ENCODE measurements at places on chromosomes 16 and 17.

DNA sequence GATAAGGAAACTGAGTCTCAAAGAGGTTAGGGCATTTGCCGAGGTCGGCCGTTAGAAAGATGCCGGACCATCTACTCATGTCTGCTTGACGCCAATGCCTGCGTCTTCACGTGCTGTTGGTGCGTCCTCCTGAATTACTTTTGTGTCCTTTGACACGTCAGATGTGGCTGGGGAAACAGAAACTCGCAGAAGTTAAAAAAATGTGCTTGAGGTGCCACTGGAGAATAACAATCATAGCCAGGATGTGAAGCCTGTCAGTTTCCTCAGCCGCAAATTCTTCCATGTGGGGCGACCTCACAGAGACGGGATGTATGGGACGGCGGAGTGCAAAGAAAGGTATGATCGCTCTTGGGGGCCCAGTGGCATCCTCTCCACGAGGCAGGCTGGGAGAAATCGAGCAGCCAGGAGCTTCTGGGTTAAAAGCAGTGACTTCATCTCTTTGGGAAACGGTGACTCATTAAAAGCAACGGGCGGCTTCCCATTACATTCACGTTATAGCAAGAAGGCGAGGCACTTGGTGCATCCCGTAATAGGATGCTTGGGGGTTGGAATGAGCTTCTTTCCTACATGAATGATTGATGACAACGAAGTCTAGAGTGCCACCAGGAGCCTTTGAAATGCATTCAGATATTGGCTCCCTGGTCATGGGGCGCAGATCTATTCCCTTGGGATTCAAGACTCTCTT, 67.8 kb downstream of the BMERB1 start:
- DNase-seq: no peak

DNA sequence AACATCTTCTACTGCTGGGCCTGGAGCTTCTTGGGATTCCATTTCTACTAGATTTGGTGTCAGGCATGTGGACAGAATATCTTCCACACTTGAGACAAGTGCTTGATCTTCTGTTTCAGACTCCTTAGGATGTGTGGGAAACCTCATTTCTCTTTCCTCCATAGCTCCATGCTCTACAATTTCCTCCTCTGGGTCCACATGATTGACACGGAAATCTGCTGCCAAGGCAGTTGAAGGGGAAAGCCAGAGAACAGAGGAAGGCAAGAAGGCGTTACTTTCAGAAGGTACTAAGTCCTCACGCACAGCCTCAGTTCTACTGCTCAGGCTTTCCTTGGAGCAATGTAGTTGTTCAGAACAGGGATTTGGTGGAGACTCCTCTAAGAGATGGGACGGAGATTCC, 6.6 kb downstream of the SPAG5 start:
- DNase-seq: no peak

DNA sequence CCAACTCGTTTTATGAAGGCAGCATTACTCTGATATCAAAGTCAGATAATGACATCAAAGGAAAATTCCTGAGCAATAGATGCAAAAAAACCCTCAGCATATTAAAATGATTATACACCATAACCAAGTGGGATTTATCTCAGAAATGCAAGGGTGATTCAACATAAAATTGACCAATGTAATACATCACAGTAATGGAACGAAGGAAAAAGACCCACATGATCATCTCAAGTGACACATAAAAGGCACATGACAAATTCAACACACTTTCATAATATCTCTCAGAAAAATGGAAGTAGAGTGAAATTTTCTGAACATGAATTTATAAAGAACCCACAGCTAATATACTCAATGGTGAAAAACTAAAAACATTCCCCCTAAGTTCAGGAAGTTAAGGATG, 118.8 kb downstream of the ITFG1 start:
- DNase-seq: no peak

DNA sequence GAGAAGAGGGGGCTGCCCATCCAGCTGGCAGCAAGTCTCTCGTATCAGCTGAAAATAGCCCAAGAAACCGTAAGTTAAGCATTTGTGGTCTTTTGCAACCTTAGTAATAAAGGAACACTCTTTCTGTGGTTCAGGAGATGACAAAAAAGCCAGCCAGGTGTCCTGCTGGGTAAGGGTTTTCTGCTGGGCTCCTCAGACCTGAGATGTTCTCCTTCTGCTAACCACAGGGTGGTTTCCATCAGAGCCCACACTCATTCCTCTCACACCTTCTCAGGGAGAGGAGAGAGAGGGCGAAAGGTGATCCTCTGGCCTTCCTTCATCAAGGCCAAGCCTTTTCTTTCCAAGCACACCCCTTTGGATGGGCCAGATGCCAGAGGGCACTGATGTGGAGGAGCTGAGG, 70.7 kb downstream of the TEX14 start:
- DNase-seq: no peak

GRCh38 chr17:9389111-9389527, 186.5 kb downstream of the STX8 start:
- no peak for DNase-seq

DNA sequence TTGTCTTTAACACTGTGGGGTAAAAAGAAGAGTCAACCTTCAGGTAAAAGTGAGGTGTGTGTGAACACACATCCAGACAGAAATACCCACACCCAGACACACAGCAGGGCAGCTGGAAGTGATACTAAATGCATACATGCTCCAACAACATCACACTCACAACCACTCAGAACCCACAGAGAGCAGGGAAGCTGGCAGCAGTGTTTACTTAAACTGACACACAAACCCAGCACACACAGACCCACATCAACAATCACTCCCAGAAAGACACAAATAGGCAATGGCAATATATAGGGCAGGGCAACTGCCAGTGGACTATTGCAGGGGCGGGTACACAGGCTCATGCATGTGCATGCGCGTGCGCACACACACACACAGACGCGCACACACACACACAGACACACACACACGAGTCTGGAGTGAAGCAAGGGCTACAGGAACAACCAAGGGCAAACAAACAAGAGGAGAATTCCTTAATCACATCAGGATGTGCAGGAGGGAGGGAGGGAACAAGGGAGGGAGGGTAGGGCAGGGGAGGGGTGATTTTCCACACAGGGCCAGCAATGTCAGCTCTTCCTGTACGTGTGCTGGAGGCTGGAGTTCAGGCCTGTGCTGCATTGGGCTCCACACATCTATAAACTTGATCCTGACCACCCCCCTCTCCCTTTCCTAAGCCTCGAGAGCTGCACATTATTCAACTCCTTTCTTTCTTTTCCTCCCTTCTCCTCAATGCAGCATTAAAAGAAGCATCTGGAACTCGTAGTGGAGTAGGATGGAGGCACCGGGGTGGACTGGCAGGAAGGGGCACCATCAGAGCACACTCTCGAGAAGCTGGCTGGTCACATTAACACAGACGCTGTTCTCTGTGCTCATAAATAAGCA, 30.1 kb downstream of the HIC1 start:
- no peak for DNase-seq
